ENCODE measurements at places on chromosomes 2 and 18. TPM values are rescaled to one million over a fixed set of nuclear protein-coding genes. Genes with fewer than 3 reads are reported as not detected.

The LINC00305 gene
- total RNA-seq: not detected

The ERBB4 gene
- total RNA-seq: 0.06 TPM

The DYNAP gene
- total RNA-seq: not detected

DNA sequence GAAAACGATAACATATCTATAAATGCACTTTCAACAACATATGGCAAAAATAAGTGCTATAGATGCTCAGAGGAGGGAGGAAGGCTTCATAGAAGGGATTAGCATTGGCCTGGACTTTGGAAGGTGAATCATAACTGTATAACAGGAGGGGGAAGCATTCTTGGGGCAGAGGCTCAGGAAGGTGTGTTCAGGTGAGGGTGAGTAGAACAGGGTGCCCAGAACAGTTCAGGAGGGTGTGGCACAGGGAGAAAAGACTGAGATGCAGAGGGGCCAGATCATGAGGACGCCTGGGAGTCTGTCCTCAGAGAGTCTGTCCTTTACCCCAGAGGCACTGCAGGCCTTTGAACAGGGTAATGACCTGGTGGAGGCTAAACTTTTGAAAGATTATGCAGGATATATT, 29.3 kb upstream of the MEP1B start:
- DNase-seq: no peak

DNA sequence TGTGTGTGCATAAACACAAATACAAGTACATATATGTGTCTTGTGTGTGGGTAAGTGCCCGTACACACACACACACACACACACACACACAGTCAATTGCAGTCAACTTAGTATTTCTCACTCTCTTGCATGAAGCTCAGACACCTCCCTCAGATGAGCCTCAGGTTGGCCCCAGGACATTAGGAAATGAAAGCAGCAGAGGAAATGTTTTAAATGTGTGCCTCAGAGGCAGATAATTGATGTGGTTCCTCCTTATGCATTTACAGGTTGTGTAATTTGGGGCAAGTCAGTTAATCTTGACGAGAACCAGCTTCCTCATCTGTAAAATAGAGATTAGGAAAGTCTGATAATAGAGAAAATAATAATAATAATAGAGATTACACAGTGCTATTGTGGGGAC, 814.0 kb upstream of the ID2 start:
- no peak for DNase-seq

DNA sequence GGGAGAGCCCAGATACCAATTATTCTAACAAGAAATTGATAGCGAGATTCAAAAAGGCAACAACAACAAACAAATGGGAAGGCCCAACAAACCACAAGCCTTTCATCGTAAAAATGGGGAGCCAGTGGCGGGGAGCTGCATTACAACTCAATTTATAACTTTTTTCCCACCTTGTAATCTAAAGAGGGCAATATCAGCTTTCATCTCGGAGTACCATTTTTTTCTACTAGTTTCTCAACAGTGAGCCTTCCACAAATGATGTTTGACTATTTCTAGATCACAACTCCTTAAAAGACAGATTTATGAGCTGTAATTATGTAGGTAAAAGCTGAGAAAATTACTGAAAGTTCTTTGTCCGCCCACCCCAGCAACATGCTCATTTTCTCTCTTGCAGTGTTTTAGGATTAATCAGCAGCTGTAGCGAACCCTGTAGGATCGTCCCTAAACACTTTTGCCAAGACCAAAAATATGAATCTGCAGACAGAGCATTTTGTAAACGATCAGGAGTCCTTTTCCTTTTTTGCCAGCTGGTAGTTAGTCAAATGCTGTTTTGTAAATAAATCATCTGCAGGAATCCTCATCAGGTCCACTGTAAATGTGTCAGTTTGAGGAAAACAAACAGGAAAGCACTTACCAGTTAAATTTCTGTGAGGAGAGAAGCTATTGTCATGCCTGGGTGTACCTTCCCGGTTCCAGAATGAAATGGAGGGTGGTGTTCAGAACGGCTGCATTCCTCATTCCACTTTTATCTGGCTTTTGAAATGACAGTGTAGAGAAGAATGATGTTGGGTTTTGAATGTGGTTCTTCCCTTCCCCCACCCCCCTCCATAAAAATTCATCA, 53.2 kb downstream of the EEF1B2 start:
- peak; percentile 51 for DNase-seq

DNA sequence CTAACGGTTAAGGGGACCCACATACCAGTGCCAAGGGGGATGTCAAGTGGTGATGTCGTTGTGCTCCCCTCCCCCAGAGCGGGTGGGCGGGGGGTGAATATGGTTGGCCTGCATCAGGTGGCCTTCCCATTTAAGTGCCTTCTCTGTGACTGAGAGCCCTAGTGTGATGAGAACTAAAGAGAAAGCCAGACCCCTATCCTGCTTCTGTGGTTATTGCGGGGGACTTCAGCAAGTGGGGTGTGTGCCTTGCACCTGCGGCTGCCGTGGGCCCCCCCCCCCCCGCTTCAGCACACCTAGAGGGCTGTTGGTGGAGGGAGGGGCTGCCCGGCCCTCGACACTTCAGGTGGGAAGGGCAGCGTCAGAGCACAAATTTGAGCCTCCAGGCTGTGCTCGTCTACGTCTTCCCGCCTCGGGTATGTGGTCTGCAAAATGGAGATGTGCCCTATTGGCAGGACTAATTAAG, 6.1 kb downstream of the CTDSP1 start:
- no peak for DNase-seq

GRCh38 chr2:220437938-220438337, 810.5 kb downstream of the SLC4A3 start:
- DNase-seq: no peak

- DNase-seq: no peak
Measured at GRCh38 chr2:9644603-9645002, 13.8 kb upstream of the YWHAQ start.

- no peak for DNase-seq
Measured at GRCh38 chr2:218476676-218477075, 57.8 kb downstream of the VIL1 start.

GRCh38 chr2:134253804-134254203, at the start of gene MGAT5:
Gene MGAT5, plus strand, starts transcription at chr2:134254072. Its CDS starts 332 bp downstream, at chr2:134254404.
- DNase-seq: no peak

DNA sequence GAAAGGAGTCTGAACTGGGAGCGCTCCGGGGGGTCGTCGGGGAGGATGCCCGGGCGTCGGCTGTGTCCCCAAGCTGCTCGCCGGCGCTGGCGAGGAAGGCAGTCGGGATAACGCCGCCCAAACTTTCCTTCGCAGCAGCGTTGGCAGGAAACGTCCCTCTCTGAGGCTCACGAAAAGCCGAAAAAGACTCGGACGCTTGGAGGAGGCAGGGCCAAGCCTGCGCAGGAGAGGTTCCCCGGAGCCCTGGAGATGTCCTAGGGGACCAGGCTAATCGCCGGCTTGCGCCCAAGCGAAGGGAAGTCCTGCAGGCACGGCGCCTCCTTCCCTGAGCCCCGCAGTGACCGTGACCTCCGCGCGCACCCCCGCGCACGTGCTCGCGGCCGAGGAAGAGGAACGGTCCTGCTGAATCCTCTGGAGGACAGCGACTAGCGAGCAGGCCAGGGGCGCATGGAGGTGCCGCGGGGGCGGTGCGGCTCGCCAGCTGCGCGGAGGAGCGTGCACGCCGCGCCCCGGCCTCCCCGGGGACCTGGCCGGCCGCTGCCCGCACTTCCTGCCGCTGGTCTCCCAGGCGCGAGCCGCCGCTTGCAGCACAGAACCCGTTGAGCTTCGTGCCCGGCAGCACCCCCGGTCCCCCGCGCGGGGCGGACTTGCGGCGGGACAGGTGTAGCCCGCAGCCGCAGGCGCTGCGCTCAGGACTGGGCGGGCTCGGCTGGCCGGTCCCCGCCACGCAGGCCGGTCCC, at the start of gene SH3RF3:
Gene SH3RF3, plus strand, starts transcription at position 590 of the 740 bp plus-strand sequence.
- DNase-seq: peak; percentile 66

GRCh38 chr2:75058427-75058826, 100.0 kb downstream of the POLE4 start:
- no peak for DNase-seq

GRCh38 chr2:232386740-232387450, 8.3 kb downstream of the ALPP start:
- peak; percentile 57 for DNase-seq

DNA sequence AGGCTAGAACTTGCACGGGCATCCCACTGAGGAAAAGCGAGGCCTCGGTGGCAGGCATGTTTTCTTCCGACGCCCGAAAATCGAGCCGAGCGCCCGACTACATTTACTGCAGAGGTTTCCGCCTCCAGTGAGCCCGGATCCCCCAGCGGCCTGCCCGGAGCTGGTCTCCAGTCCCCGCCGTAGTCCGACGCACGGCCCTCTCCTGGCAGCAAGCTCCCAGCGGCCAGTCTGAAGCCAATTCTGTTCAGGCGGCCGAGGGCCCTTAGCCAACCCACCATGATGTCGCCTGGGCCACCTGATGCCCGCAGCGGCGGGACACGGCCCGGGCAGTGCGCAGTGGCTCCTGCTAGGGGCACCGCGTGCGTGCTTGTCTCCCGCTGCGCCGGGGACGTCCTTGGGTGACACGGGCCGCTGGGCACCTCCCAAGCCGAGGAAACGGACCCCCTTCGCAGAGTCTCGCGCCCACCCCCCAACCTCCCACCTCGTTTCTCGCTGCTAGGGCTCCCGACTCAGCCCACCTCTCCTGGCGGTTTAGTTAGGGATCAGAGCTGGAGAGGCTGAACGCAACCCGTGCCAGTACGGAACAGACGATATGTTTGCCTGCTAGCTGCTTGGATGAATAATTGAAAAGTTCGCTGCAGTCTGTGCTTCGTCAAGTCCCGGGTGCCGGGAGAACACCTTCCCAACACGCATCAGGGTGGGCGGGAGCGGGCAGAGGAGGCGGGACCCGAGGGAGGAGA, 5.3 kb downstream of the ONECUT2 start:
- no peak for DNase-seq

DNA sequence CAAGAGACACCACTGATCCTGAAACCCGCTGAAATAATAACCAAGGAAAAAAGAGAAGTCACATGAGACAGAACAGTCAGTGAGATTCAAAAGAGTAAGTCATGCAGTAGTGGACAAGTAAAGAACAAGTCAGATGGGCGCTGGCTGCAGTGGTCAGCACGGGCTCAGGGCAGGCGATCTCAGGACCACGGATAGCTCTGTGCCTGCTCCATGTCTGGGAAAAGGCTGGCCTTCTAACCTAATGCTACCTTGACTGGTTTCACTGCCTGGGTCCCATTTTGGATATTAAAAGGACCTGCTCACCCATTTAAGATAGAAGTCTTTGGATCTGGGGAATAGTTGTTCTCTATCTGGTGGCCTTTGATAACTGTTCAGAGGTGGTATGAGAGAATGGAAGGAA, 61.7 kb upstream of the LCLAT1 start:
- peak; percentile 28 for DNase-seq

DNA sequence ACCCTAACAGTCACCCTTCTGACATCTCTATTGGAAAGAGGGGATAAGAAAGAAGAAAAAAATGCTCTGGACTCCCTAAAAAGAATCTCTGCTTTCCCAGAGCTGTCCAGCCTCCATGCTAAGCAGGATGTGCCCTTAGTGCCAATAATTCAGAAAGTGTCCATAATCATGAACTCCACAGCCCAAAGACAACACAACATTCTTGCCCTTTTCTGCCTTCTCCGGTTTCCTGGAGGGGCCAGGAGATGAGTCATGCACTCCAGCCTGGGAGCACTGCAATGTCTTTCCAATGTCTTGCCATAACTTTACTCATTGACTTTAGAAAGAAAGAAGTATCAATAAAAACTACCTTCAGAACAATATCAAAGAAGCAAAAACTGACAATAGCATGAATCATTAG, 44.0 kb downstream of the KLF7 start:
- peak; percentile 69 for DNase-seq

- DNase-seq: no peak
Measured at GRCh38 chr2:238790126-238790832, 57.6 kb upstream of the TWIST2 start.

- no peak for DNase-seq
Measured at GRCh38 chr2:105760191-105760590, 15.5 kb downstream of the NCK2 start.

DNA sequence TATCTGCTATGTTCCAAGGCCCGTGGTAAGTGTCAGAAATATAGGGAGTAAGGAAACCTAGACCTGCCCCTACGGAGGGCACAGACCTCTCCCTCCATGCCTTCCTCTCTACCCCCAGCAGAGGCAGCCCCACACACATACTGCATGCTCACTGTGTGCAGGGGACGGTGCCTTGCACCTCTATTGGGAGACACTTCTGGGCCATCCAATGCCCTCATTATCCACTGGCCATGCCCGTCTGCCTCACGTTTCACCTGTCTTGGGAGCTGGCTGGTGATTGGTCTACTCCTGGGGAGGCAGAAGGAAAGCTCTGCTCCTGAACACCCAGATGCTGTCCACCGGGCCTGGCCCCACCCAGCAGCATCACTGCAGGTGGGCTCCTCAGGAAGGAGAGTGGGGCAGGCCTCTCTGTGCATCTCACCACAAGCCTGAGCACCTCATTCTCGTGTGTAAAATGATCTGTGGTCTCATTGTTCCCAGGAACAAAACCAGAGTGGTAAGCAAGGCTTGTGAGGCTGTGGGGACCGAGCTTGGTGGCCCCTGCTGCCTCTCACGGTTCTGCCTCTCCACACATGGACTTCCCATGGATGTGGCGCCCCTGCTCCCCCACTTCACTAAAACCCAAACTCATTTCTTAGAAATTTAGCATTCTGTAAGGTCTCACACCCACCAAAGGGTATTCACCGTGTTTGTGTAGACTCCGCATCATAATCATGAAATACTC, 312.5 kb upstream of the HS6ST1 start:
- no peak for DNase-seq

GRCh38 chr2:119841550-119841949, 81.8 kb downstream of the PTPN4 start:
- DNase-seq: no peak

DNA sequence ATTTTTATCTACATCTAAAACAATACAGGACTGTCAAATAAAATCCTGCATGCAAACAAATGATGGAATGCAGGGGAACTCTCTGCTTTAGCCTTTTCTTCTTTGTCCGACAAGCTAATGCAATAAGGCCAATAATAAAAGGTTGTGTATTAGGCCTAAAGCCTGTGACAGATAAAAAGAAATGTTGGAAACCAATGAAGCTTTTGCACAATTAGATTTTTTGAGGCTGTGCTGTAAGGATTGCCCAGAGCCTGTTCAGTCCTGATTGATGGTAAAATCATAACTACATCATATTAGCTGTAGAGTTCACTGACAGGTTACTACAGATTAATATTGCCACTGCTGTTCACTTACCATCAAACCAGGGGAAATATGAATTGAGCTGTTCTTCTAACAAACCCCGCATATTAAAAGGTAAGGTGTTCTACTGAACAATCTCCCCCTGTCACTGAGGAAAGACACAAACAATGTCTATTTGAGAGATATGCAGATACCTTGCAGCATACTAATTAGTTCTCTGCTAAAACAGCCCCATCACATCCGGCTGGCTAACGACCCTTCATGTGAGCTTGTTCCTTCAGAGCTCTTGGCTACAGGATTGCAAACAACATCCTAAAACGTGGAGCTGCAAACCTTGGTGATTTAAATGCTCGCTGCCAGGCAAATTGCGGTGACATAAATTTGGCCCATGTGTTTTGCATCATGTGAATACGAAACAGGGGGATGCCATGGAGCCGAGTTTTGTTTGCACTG, 305.4 kb downstream of the MTX2 start:
- no peak for DNase-seq

All from Daoy (cell line).